ENCODE measurements at places on chromosomes 12 and 14.

DNA sequence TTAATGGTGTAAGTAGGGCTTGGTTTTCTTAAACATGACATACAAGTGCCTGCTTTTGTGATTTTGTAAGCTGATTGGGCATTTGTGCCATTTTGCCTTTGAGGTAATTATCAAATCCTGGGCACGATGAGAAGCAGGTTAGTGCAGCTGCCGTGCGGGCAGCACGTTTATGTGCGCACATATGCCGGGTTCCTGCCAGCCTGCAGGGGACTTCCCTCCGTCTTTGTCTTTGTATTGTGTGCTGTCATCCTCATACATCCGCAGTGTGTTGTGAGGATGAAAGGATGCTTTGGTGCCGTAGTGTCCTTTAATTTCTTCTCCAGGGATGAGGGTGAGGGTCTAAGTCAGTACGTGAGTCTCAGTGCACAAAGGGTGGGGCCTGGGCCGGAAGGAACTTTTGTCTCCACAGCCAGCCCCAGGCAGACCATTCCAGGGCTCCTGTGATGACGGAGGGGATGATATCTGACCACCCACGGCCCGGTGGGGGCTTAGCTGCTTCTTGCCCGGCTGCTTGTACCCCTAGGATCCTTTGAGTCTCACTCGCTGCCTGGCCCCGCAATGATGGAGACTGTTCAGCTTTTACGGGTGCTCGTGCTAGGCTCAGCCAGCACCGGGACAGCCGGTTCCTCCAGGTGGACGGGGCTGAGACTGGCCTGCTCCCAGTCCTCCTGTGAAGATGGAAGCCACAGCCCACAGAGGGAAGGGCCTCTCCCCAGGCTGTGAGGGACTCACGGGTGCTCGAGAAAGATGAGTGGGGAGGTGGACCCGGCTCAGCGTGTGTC is 54.6 kb downstream of the ADGRD1 start:
- no peak for DNase-seq

DNA sequence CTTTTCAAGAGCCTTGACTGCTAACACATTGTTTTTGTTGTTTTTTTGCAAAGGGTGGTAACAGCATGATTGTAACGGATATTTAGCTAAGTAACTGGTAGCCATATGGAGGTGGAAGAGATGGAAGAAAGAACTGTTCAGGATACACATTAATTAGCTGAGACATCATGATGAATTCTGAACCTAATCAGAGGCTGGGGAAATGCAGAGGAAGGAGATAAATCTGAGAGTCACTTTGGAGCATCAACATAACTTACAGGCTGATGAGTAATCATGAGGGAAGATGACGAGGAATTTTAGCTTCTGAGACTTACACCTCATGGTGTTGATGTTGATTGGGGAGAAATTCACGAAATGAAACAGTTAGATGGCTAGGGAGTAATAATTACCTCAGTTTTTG is 62.3 kb downstream of the NIN start:
- DNase-seq = no peak

DNA sequence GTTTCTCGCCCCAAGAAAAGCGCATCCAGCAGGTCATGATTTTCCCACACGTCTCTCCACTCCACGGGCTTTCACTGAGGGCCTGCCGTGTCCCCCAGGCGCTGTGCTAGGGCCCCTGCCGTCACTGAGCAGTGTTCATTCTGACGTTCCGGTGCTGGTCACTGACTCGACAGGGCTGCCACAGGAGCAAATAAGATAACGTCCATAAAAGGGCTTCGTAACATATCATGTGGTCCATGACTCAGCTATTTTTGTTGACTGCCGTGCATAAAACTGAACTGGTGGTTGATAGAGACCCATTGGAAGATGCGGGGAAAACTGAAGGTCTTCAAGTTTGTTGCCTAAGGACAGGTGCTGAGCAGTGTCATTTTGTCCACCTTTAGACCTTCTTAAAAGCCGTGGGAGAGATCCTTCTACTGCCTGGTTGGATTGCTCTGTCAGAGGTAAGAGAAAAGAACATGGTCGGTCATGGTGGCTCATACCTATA is 46.3 kb downstream of the ADGRD1 start:
- no peak for DNase-seq

- no peak for DNase-seq
Measured at GRCh38 chr12:31737763-31738162, 8.9 kb upstream of the AMN1 start.

- no peak for DNase-seq
Measured at GRCh38 chr12:93536766-93537488, 35.5 kb upstream of the SOCS2 start.

DNA sequence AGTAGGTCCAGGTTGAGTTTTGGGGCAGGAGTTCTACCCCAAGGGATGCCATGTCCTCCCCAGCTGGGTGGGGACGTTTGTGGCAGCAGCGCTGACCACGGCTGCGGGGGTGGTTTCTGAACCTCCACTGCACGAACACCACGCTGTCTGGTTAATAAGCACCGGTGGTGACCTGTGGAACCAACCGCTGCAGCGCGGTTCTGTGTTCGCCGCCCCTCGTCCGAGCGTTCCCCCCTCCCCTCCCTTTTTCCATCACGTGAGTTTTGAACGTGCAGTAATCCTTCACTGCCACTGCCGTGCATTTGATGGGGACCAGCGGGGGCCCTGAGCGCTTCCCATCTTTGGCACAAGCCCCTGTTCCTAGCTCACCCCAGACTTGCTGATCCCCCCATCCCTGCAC is 6.4 kb upstream of the ADSS1 start:
- no peak for DNase-seq

DNA sequence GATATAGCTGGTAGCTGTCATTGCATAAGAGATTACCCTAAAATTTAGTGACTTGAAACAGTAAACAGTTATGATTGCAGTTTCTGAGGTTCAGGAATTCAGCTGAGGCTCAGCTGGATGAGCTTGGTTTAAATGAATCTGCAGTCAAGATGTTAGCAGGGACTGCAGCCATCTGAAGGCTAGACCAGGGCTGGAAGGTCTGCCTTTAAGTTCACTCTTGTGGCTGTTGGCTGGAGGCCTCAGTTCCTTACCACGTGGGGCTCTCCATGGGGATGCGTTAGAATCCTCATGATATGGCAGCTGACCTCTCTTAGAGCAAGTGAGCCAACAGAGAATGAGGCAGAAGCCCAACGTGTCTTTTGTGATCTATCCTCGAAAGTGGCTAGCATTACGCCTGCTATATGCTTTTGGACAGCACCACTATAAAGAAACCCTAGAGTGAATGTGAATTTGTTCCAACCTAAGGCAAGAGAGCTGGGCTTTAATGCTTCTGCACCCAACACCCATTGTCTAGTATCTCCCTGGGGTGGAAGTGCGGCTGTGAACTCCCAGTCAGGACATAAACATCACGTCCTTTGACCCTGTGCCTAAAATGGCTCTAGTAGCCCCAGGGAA is 26.0 kb downstream of the HSPB8 start:
- DNase-seq = no peak

GRCh38 chr12:115199831-115200230 is 515.9 kb upstream of the TBX3 start:
- no peak for DNase-seq

GRCh38 chr12:73308747-73309146 is 1036.6 kb downstream of the TRHDE start:
- DNase-seq = no peak

DNA sequence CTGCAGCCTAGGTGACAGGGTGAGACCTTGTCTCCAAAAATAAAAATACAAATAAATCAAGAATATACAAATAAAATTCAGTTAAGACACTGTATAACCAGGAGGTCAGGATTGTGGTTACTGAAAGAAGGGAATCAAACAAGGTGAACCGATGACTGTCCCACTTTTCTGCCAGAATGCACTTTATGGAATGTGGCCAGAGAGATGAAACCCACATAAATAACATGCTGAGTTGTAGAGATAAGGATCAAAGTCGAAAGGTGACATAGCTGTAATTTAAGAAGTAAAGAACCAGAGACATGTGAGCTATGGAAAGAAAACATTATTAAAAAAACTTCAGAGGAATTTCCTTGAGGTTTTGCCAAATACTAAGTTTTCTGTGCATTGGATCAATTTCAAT is 1098.2 kb upstream of the USP15 start:
- no peak for DNase-seq

GRCh38 chr14:44896275-44897040 is 65.3 kb downstream of the KLHL28 start:
- DNase-seq = no peak

- DNase-seq = no peak
Measured at GRCh38 chr12:9796971-9797370, 30.3 kb upstream of the KLRF1 start.

DNA sequence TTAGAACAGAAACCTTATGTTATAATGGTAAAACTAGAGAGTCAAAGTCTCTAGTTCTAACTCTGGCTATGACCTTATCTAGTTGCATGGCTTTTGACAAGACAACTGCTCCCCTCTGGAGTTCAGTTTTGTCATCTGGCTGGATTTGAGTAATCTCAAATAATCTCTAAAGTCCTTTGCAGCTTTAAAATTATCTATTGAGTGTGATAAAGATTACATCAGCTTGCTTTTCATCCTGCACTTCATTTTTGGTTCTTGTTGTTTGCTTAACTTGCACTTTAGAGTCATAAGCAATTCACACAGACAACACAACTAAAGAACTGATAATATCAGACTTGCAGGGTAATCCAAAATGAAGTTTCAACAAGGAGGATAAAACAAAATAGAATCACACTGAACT is 2.3 kb downstream of the AKAP5 start:
- no peak for DNase-seq

DNA sequence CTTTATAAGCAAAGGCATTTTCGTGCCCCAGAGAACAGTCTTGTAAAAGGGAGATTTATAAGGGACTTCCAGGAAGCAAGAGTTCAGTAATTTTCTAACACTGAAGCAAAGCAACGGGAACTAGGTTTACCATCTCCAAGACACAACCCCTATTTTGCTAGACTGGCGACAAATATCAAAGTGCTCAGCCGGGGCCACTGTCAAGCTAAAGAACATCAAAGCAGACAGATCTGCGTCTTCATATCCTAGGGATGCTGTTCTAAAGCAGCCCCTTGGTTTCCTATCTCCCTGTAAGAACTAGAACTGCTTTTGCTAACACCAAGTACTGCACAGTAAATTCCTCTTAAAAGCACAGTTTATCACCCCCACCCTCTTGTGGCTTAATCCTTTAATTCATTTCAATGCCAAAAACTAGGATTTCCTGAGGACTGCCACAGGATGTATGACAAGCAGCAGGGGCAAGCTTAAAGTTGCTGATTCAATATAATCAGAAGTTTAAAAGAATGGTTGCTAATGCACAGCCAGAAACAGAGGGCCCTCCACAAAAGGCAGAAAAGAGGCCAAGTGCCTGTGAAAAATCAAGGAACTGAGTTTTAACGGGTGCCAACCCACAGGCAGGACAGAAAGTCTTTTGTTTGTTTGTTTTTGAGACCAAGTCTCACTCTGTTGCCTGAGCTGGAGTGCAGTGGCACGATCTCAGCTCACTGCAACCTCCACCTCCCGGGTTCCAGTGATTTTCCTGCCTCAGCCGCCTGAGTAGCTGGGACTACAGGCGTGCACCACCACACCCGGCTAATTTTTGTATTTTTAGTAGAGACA is 44.0 kb upstream of the ISM2 start:
- no peak for DNase-seq

GRCh38 chr14:100712490-100712889 is 14.2 kb upstream of the DLK1 start:
- no peak for DNase-seq

- no peak for DNase-seq
Measured at GRCh38 chr14:30790827-30791226, 83.5 kb upstream of the COCH start.

GRCh38 chr12:57614178-57614947 is 3.1 kb downstream of the ARHGEF25 start:
- DNase-seq = no peak

GRCh38 chr12:102484428-102484958 is 4.1 kb upstream of the IGF1 start:
- DNase-seq = no peak

- DNase-seq = no peak
Measured at GRCh38 chr12:58359084-58359483, 417.7 kb downstream of the ATP23 start.

GRCh38 chr14:50624447-50624846 is 43.7 kb downstream of the SAV1 start:
- no peak for DNase-seq

GRCh38 chr14:89164168-89165073 is 252.6 kb downstream of the FOXN3 start:
- DNase-seq = no peak

GRCh38 chr14:56844406-56845002 is 34.2 kb upstream of the OTX2 start:
- no peak for DNase-seq

DNA sequence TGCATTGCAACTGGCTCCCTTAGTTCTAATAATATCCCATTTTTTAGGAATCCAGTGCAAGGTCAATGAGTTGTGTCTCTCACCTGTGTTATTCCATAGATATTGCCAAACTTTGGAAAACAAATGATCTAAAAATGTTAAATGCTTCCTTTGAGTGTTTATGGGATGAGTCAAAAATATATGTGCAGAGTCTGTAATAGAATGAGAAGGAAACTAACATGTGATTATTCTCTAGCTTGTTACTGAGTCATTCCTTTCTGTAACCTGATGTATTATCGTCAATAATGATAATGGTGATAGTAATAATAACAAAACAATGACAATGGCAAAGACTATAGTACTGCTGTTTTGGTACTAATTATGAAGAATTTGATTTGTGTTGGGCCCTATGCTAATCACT is 11.5 kb downstream of the ACSS3 start:
- DNase-seq = no peak

GRCh38 chr12:52604859-52605258 is 3.6 kb upstream of the KRT72 start:
- no peak for DNase-seq

DNA sequence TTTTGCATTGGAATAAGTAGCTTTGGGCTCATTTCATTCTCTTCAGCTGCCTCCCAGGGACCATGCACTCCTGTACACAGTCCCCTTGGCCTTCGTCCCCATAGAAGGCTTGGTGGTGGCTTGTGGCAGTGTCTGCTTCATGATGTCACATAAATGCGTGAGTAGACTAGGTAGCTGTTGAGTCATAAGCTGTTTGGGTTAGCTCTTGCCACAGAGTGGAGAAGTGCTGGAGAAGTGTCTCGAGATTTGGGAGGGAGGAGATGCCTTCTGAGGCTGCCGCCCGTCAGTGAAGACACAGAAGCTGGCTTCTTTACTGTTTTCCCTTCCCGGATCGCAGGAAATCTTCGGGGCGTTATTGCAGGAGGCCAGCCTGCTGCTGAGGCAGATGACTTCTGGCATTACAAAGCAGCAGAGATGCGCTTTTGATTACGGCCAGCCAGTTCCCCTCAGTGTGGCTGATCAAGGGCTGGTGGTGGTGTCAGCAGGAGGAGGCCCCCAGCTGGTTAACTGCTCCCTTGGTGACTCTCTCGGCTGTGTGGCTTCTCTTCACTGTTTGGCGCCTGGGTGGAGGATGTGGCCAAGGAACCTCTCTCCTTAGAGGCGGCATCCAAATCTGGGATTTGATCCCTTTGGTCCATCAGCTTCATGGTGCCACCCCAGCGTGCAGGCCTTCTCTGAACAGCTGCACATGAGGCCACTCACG is 67.6 kb downstream of the AACS start:
- no peak for DNase-seq

Measured in T-helper 22 cell (primary cell).